ENCODE measurements at places on chromosomes 12 and 14. TPM values are rescaled to one million over a fixed set of nuclear protein-coding genes. Genes with fewer than 3 reads are reported as not detected.
A peak's percentile ranks its signal among the peaks of the same experiment; 100 is the strongest.

The NUP37 gene
- total RNA-seq: 61.9 TPM

The METTL1 gene
- 43.2 TPM for total RNA-seq

The MSRB3 gene
- total RNA-seq: 11.4 TPM

The FAM222A gene
- 0.52 TPM for total RNA-seq

GRCh38 chr12:27561535-27562350, 37.7 kb downstream of the PPFIBP1 start:
- no peak for DNase-seq

DNA sequence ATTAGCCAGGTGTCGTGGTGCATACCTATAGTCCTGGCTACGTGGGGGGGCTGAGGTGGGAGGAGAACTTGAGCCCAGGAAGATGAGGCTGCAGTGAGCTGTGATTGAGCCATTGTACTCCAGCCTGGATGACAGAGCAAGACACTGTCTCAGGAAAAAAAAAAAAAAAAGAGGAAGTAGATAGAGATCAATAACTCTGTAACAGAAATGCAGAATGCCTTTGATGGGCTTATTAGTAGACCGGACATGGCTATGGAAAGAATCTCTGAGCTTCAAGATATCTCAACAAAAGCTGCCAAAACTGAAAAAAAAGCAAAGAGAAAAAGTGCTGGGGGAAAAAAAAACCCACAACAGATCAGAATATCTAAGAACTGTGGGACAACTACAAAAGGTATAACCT, 37.5 kb downstream of the GPR68 start:
- no peak for DNase-seq

DNA sequence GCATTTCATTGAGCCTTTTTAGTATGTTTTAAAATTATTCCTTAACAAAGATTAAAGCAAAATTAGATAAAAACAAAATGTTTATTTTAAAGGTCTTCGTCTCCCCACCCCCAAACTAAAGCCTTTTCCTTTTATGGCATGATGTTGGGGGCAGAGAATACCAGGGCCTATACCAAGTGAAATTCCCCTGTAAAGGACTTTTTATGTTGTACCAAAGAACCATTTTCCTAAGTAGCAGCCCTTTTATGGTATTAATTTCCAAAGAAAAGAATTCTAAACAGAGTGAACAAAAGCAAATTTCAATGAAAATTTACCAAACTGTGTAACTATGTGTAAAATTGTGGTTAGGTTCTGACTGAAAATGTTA, 71.9 kb upstream of the GNPNAT1 start:
- DNase-seq: no peak

- no peak for DNase-seq
These were observed 67.9 kb downstream of the DPF3 start for GRCh38 chr14:72826039-72826438.

GRCh38 chr12:27178723-27179399, 65.2 kb upstream of the STK38L start:
- DNase-seq: no peak

DNA sequence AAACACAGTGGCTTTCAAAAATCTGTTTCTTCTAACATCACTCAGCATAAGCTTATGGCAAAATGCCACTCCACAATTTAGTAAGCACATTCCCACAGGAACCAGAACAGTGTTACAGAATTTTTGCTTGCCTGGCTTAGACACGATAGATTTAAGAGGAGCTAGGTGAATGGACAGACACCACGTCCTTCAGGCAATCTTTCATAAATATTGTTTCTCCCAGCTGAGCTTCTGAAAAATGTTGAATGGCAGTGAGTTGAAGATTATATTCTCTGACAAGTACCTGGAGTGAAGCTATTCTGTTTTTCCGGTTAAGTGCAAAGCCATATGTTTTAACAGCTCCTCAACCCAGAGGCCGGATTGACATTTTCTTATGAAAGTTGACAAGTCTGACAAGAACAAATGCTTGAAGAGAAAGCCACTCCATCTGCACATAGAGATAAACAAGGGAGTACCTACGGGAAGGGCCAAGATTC, 102.0 kb downstream of the FSCB start:
- no peak for DNase-seq

GRCh38 chr14:55102141-55102621, 26.9 kb upstream of the LGALS3 start:
- peak; percentile 76 for DNase-seq

- peak; percentile 92 for DNase-seq
These were observed 76.7 kb upstream of the EIF5 start for GRCh38 chr14:103257211-103257962.

DNA sequence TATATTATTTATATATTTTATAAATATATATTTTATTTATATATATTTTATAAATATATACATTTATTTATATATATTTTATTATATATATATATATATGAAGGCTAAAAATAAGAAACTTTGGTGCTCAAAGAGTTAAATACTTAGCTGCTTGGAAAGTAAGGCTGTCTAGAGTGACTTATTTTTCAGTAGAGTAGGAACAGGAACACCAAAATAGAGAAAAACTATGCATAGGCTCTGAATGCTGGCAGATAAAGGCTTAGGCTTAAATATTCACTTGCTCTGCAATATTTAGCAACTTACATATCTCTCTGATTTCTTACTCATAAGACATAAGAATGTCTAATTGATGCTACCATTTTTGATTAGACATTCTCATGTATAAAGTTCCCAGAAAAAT, 991.2 kb downstream of the VRK1 start:
- no peak for DNase-seq
